Activated naive CD8-positive, alpha-beta T cell treated with anti-CD3 and anti-CD28 coated beads, Interleukin-2, amount 10 ng/mL, durations not matched to agents 7 days and 5 days (primary cell): ENCODE measurements at places on chromosomes 11 and 22.

- no peak for DNase-seq
Measured at GRCh38 chr22:19349778-19350475, 58.4 kb upstream of the CLTCL1 start.

GRCh38 chr11:73423506-73423905, 47.3 kb downstream of the RELT start:
- DNase-seq: no peak

DNA sequence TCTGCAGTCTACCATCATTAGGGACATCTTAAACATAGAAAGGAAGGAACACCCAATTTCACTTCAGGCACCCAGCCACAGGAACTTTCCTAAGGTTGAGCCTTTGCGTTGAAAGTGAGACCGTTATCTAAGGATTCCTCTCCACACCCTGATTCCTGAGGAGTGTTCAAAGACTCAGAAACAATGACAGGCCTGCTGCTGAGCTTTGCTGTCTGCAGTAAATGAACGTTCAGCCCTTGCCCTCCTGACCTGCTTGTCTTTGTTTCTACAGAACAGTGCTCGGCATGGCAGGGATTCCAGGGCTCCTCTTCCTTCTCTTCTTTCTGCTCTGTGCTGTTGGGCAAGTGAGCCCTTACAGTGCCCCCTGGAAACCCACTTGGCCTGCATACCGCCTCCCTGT, 7.0 kb downstream of the PRSS23 start:
- no peak for DNase-seq

- no peak for DNase-seq
Measured at GRCh38 chr11:18522388-18522787, 4.4 kb downstream of the TSG101 start.

DNA sequence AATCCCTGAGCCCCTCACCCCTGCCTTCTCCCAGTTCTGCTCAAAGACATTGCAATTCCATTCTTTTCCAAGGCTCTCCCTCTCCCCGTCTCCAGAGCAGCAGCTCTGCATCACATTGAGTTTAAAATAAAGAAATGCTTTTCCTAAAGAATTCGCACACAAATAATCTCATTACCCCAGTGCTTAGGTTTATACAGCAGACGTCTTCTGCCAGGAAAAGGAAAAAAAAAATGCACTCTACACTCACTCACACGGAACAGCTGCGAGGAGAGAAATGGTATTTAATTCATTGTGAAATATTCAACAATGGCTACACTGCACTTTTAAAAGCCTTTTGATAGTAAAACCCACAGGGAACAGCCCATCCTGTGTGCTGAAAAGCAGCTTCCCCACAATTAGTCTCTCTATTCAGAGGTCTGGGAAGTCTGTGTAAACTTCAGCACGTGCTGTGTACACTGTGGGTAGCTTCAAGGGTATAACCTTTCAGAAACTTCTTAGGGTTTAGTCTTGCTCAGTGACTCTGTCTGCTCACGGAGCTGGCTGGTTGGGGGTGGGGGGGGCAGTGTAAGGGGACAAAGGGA, 42.8 kb downstream of the ETS1 start:
- DNase-seq: no peak

DNA sequence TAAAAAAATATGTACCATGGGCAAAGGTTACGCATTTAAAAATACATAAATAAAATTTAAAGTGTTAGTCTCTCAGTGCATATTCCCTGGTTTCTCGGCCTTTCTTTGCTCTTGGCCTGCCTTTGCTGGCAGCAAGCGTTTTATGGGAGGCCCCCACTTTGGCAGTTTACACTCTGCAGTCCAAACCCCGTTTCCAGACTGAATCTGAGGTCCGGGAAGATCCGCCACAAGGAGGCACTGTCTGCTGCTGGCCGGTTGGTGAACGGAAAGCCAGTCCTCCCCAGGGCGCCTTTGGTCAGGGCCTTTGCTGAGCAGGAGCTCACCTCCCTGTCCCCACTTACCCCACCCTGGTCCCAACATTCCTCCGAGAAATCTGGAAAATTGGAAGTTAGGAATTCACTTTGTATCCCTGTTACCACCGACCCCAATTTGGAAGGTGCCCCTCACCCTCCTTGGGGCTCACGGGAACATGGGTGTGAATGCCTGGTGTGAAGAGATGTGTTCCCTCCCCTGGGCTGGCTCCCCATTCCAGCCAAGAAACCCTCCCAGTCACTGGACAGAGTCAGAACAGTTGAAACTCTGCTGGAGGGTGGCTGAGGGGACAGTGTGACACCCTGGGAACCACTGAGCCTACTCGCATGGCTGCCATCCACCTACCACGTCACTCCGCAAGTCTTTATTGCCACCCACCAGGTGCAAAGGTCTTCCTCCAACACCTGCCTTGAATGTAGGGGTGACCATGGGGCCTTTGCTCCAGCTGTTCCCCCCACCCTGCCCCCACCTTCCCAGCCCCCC, 9.4 kb upstream of the SF1 start:
- DNase-seq: peak; percentile 65
